ENCODE measurements at places on chromosomes 13 and 19. TPM values are rescaled to one million over a fixed set of nuclear protein-coding genes. Genes with fewer than 3 reads are reported as not detected.

GRCh38 chr19:2455851-2456570 lies 748 bp downstream of the LMNB2 start:
- peak overlapping the region; percentile 68 for H3K27ac ChIP-seq
- peaks cover 3% of the 10 kb centered on the region for H3K36me3 ChIP-seq

- no peaks in the 10 kb centered on the region for H3K4me1 ChIP-seq
- H3K4me3 ChIP-seq: no peak overlapping the region
- H3K27ac ChIP-seq: no peak overlapping the region
- H3K36me3 ChIP-seq: no peaks in the 10 kb centered on the region
These were observed 11.1 kb upstream of the PLIN3 start for GRCh38 chr19:4878491-4878968.

GRCh38 chr19:53772943-53773342 lies 51.2 kb downstream of the NLRP12 start:
- no peaks in the 10 kb centered on the region for H3K27me3 ChIP-seq
- no peaks in the 10 kb centered on the region for H3K4me1 ChIP-seq
- H3K4me3 ChIP-seq: no peak overlapping the region

GRCh38 chr13:36862002-36862685 lies 43.1 kb downstream of the RFXAP start:
- H3K36me3 ChIP-seq: no peaks in the 10 kb centered on the region
- DNase-seq: peak; percentile 67
- no peaks in the 10 kb centered on the region for H3K27me3 ChIP-seq
- H3K27ac ChIP-seq: peak overlapping the region; percentile 15

DNA sequence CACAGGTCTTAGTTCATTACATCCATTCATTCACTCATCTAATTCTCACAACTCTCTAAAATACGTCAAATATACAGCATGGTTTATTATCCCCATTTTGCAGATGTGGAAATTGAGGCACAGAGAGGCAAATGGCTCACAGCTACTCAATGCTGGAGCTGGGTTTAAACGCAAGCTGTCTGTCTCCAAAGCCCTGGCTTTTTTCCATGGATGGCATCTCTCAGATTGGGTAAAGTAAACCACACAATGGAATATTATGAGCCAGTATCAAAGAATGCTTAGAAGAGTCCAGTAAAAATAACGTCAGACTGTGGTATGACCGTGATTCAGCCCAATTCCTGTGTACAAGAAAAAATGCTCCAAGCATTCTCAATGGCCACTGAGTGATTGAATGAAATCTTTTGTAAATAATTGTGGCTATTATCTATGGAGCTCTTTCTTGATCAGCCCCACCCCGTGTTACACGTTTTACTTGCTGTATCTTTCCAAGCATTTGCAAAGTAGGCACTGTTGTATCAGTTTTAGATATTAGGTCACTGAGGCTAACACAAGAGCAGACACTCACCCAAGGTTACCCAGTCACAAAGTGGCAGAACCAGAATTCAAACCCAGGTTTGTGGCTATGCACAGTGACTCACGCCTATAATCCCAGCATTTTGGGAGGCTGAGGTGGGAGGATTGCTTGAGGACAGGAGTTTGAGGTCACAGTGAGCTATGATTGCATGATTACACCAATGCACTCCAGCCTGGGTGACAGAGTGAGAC lies 5.5 kb upstream of the ACP7 start:
- peaks cover 23% of the 10 kb centered on the region for H3K4me1 ChIP-seq
- no peaks in the 10 kb centered on the region for H3K36me3 ChIP-seq
- no peaks in the 10 kb centered on the region for H3K27me3 ChIP-seq
- peak; percentile 75 for DNase-seq

- no peak overlapping the region for H3K4me3 ChIP-seq
- no peaks in the 10 kb centered on the region for H3K4me1 ChIP-seq
- H3K27ac ChIP-seq: no peak overlapping the region
- DNase-seq: peak; percentile 15
- no peaks in the 10 kb centered on the region for H3K27me3 ChIP-seq
- no peaks in the 10 kb centered on the region for H3K36me3 ChIP-seq
These were observed 11.3 kb upstream of the FFAR2 start for GRCh38 chr19:35436477-35437405.

GRCh38 chr19:19900729-19901444 lies at the start of gene ZNF93:
ZNF93 (plus strand) TSS chr19:19900946; CDS start chr19:19901089, 143 bp downstream.
- peak within 1 kb of the TSS; percentile 79 for H3K27ac ChIP-seq
- H3K27me3 ChIP-seq: no peaks in the 10 kb centered on the region
- no peaks in the 10 kb centered on the region for H3K4me1 ChIP-seq
- peak within 1 kb of the TSS; percentile 72 for H3K4me3 ChIP-seq

DNA sequence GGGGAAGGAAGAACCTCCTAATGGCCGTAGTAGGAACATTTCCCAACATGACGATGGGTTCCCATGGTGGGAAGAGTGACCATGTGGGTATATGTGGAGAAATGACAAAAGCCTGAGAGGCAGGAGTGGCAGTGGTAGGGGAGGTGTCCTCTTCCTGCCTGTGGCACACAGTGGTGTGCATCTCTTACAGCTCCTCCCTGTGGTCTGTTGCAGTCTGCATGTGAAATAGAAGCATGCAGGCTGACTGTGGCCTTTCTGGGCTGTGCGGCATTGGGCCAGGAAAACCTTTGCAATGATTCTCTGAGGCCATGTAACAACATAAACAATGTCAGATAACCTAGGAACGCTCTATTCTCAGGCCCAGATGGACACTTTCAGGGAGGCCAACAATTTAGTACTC lies 84.0 kb downstream of the LACC1 start:
- no peak for DNase-seq
- no peaks in the 10 kb centered on the region for H3K4me1 ChIP-seq
- no peak overlapping the region for H3K4me3 ChIP-seq

- no peak overlapping the region for H3K4me3 ChIP-seq
- H3K4me1 ChIP-seq: peaks cover 16% of the 10 kb centered on the region
- H3K27me3 ChIP-seq: no peaks in the 10 kb centered on the region
- peaks cover 2% of the 10 kb centered on the region for H3K36me3 ChIP-seq
- DNase-seq: no peak
- no peak overlapping the region for H3K27ac ChIP-seq
These were observed 11.6 kb downstream of the CTU1 start for GRCh38 chr19:51096473-51097165.

GRCh38 chr19:49553451-49554271 lies 25.9 kb downstream of the RCN3 start:
- H3K27ac ChIP-seq: peak overlapping the region; percentile 89
- H3K4me3 ChIP-seq: no peak overlapping the region
- H3K27me3 ChIP-seq: no peaks in the 10 kb centered on the region
- peak; percentile 65 for DNase-seq

GRCh38 chr13:43561081-43561480 lies 225.7 kb downstream of the ENOX1 start:
- no peaks in the 10 kb centered on the region for H3K27me3 ChIP-seq
- no peaks in the 10 kb centered on the region for H3K36me3 ChIP-seq
- no peaks in the 10 kb centered on the region for H3K4me1 ChIP-seq
- H3K4me3 ChIP-seq: no peak overlapping the region
- no peak overlapping the region for H3K27ac ChIP-seq
- DNase-seq: no peak

DNA sequence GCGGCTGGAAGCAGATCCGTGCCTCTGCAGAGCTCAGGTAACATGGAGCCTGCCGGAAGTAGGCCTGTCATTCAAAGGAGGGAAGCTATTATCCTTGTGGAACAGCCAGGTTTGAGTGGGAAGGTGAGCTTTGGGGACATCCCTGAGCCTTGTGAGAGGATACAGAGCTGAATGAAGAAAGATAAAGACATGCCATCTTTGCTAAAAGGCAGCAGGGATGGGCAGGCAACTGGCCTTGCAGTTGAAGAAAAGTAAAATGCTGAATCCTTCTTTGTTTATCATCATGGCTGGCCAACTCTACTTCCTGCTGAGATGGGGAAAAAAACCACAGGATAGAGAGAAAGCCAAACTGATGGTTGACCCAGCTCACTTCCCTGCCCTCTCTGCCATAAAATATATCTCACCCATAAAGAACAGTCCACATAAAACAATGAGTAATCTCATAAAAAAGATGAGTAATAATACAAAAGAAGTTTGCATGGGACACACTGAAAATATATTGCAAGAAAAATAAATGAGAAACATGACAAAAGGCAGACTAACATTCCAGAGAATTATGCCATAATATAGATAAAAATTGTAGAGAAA lies 226.3 kb downstream of the DLEU7 start:
- H3K4me1 ChIP-seq: peaks cover 21% of the 10 kb centered on the region
- H3K4me3 ChIP-seq: no peak overlapping the region
- peak; percentile 92 for DNase-seq

DNA sequence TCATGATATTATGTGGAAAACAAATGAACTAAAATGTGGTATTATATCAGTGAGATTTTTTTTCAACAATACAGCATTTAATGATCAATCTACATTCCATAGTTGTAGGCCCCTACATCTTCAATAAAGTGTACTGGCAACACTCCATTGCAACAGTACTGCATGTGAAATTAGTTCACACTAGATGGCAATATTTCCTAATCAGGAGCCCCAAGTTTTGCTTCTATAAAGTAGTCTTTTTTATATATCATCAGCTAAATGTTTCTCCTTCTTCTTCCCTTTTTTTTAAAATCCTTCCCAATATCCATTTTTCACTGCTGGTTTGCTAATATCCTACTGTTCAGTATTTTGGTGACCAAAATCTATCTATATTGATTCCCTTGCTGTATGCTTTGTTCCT lies 528.3 kb upstream of the ATXN8OS start:
- H3K27ac ChIP-seq: no peak overlapping the region
- no peaks in the 10 kb centered on the region for H3K36me3 ChIP-seq

DNA sequence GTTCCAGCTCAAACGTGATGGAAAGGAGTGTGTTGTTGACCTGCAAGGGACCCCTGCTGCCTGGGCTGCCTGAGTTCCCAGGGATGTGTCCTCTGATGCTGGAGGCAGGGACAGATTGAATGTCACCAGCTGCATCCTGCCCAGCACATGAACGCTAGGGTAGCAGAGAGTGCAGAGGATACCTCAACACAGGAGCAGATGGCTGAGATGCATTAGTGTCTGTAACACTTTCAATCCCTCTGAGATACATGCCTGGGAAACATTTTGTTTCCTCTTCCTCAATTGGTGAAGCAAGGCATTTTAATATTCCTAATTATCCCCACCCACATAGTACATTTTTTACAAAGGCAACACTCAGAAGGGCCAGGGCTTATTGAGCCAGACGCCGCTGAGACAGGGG lies 106.4 kb upstream of the UBL3 start:
- peaks cover 1% of the 10 kb centered on the region for H3K27me3 ChIP-seq
- no peak overlapping the region for H3K4me3 ChIP-seq
- H3K36me3 ChIP-seq: no peaks in the 10 kb centered on the region
- no peak overlapping the region for H3K27ac ChIP-seq
- no peak for DNase-seq

GRCh38 chr13:49082653-49083536 lies 107.2 kb downstream of the FNDC3A start:
- no peak for DNase-seq
- peaks cover 16% of the 10 kb centered on the region for H3K4me1 ChIP-seq
- H3K4me3 ChIP-seq: no peak overlapping the region
- H3K27me3 ChIP-seq: no peaks in the 10 kb centered on the region
- no peaks in the 10 kb centered on the region for H3K36me3 ChIP-seq

DNA sequence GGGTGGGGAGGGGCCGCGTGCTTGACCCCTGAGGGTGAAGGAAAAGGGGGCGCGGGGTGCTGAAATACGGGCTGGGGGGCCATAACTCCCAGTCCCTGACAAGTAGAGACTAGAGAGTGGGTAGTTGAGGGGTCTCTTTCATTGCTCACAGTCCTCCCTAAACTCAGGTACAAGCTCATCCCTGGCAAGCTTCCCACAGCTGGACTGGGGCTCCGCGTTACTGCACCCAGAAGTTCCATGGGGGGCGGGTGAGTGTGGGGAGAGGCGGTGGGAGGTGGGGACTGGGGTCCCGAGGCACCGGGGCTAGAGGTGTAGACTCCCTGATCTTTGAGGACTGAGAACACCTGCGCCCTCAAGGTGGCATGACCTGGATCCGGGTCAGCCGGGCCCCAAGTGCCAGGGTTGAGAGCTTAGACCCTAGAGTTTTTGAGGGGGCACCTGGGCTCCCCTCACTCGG lies 1.3 kb downstream of the ETV2 start:
- peaks cover 18% of the 10 kb centered on the region for H3K4me1 ChIP-seq
- DNase-seq: no peak
- H3K4me3 ChIP-seq: peak overlapping the region; percentile 50
- peaks cover 3% of the 10 kb centered on the region for H3K36me3 ChIP-seq
- peak overlapping the region; percentile 24 for H3K27ac ChIP-seq

DNA sequence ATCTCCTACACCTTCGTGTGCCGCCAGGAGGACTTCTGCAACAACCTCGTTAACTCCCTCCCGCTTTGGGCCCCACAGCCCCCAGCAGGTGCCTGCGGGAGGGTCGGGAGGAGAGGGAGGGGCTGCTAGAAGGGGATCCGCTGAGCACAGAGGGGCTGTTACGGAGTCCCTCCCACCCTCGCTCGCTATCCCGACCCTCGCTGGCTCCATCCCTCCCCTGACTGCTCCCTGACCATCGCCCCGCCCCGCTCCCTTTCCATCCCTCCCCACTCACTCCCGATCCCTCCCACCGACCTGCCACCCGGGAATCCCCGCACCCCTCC lies 780 bp downstream of the CD177 start:
- no peak for DNase-seq
- no peaks in the 10 kb centered on the region for H3K27me3 ChIP-seq
- no peaks in the 10 kb centered on the region for H3K36me3 ChIP-seq
- no peak overlapping the region for H3K27ac ChIP-seq

- no peak for DNase-seq
- no peak overlapping the region for H3K27ac ChIP-seq
- H3K36me3 ChIP-seq: no peaks in the 10 kb centered on the region
- peaks cover 3% of the 10 kb centered on the region for H3K27me3 ChIP-seq
- H3K4me3 ChIP-seq: no peak overlapping the region
- no peaks in the 10 kb centered on the region for H3K4me1 ChIP-seq
These were observed 107.7 kb upstream of the C1QTNF9B start for GRCh38 chr13:24004971-24005370.

- H3K27ac ChIP-seq: no peak overlapping the region
- no peak overlapping the region for H3K4me3 ChIP-seq
- peaks cover 21% of the 10 kb centered on the region for H3K4me1 ChIP-seq
- H3K36me3 ChIP-seq: no peaks in the 10 kb centered on the region
- peaks cover 6% of the 10 kb centered on the region for H3K27me3 ChIP-seq
These were observed 6.5 kb downstream of the NKPD1 start for GRCh38 chr19:45154064-45154827.

GRCh38 chr19:33514885-33515551 lies 6.6 kb downstream of the PEPD start:
- no peak for DNase-seq
- no peaks in the 10 kb centered on the region for H3K4me1 ChIP-seq
- no peak overlapping the region for H3K27ac ChIP-seq
- no peaks in the 10 kb centered on the region for H3K36me3 ChIP-seq
- no peak overlapping the region for H3K4me3 ChIP-seq

GRCh38 chr19:47239152-47239551 lies 8.2 kb upstream of the BBC3 start:
- no peaks in the 10 kb centered on the region for H3K27me3 ChIP-seq
- peak overlapping the region; percentile 15 for H3K4me3 ChIP-seq

The GJA3 gene
- total RNA-seq: not detected

The NCCRP1 gene
- not detected for total RNA-seq

The HIPK4 gene
- not detected for total RNA-seq

The ANKLE1 gene
- 3.1 TPM for total RNA-seq

The FXYD7 gene
- not detected for total RNA-seq

The OPA3 gene
- 13.8 TPM for total RNA-seq

The APOC4 gene
- not detected for total RNA-seq

The FCHO1 gene
- 1.6 TPM for total RNA-seq

The MEIS3 gene
- not detected for total RNA-seq

The NLRP12 gene
- total RNA-seq: 0.58 TPM

The ARHGAP33 gene
- 18.4 TPM for total RNA-seq

The CBARP gene
- total RNA-seq: 9.6 TPM

The KRTDAP gene
- not detected for total RNA-seq

The ARL11 gene
- total RNA-seq: 0.23 TPM

The ZNF100 gene
- total RNA-seq: 12.7 TPM

The CERS1 gene
- total RNA-seq: 4.0 TPM

The ZNF333 gene
- total RNA-seq: 19.7 TPM

The FFAR1 gene
- not detected for total RNA-seq
